ENCODE measurements at places on chromosomes 5 and 9.

GRCh38 chr5:157358871-157359270, 92.9 kb downstream of the CYFIP2 start:
- H3K27ac ChIP-seq = no peak overlapping the region
- DNase-seq = no peak
- H3K4me3 ChIP-seq = no peak overlapping the region
- H3K4me1 ChIP-seq = no peaks in the 10 kb centered on the region
- peaks cover 97% of the 10 kb centered on the region for H3K36me3 ChIP-seq
- no peaks in the 10 kb centered on the region for H3K27me3 ChIP-seq

DNA sequence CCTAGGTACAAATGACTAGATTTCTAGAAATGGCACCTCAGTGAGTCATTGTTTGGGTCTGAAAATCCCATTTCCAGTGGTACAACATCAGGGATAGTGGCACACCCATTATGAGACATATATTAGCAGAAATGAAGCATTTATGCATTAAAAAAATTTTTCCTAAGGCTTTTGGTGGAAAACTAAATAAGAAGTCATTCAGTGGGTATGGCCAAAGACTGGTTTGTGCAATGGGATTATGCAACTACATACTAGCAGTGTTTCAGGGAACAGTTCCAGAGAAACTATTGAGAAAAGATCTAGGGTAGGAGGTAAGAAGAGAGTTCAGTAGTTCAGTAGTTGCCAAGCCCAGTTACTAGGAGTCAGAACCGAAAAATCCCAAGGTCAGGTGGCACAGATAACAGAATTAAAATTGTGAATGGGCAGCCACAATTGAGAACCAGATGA, 106.5 kb upstream of the HAPLN1 start:
- DNase-seq = no peak
- H3K27ac ChIP-seq = no peak overlapping the region
- no peak overlapping the region for H3K4me3 ChIP-seq
- no peaks in the 10 kb centered on the region for H3K4me1 ChIP-seq

- H3K27me3 ChIP-seq = no peaks in the 10 kb centered on the region
- H3K4me3 ChIP-seq = no peak overlapping the region
- no peaks in the 10 kb centered on the region for H3K4me1 ChIP-seq
- H3K27ac ChIP-seq = no peak overlapping the region
Measured at GRCh38 chr9:89044881-89045280, 53.6 kb downstream of the S1PR3 start.

DNA sequence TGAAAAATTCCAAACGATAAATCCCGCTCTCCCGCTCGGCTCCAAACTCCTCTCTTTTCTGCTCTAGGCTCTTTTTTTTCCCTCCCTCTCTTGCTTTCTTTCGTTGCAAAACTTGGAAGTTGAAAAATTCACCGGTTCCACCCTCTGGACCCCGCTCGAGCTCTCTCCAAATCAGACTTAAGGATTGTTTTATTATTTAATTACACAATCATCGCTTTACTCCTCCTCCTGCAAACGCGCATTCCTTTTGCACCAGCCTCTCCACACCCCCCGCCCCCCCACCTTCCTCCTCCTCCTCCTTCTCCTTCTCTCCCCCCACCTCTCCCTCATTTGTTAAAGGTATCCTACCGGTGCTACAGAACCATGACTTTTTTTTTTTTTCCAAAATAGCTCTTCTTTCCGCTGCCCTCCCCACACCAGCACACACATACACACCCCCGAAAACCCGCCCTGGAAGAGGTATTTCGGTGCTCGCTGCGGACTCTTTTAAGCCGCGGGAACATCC, 535 bp upstream of the NFIB start:
- no peak for DNase-seq
- peak overlapping the region; percentile 27 for H3K4me3 ChIP-seq
- no peaks in the 10 kb centered on the region for H3K36me3 ChIP-seq
- H3K4me1 ChIP-seq = peaks cover 4% of the 10 kb centered on the region
- H3K27ac ChIP-seq = no peak overlapping the region
- H3K27me3 ChIP-seq = no peaks in the 10 kb centered on the region

DNA sequence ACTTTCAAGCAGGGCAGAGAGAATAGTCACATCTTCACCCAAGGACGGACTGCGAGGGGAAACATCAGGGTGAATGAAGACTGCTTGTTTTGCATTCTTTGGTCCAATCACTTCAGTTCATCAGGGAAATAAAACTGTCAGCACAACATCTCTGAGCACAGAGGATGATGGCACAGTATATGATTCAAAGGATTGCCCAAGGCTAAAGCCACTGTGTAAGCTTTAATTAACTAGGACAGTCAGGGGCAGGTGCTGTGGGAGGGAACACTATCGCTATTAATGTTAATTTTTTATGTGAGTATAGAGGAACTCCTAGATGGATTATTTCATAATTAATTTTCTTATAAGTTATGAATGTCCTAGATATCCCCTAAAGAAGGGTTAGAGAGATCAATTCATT, 112.1 kb downstream of the BASP1 start:
- no peak for DNase-seq
- H3K27me3 ChIP-seq = no peaks in the 10 kb centered on the region
- no peak overlapping the region for H3K27ac ChIP-seq
- H3K4me1 ChIP-seq = no peaks in the 10 kb centered on the region
